Activated T-helper 1 cell treated with anti-CD3 and anti-CD28 coated beads, Interleukin-12 subunit alpha, Interleukin-12 subunit beta, Interleukin-2, Interleukin-4 antibody, amounts not matched to agents 30 ng/mL and 10 ng/mL and 1 ng/mL, durations not matched to agents 14 hours and 24 hours and 36 hours (primary cell): ENCODE measurements at places on chromosomes 13 and 19. TPM values are rescaled to one million over a fixed set of nuclear protein-coding genes. Genes with fewer than 3 reads are reported as not detected.

The CYP4F8 gene
- not detected in 2 replicates for total RNA-seq

The LRRC63 gene
- total RNA-seq = 0.13 and 0.17 TPM in 2 replicates

The ONECUT3 gene
- not detected in 2 replicates for total RNA-seq

The IZUMO2 gene
- not detected in 2 replicates for total RNA-seq

The METTL21C gene
- total RNA-seq = not detected in 2 replicates

The CALR3 gene
- not detected in 2 replicates for total RNA-seq

The ZNF808 gene
- 19.1 and 20.0 TPM in 2 replicates for total RNA-seq

The INSR gene
- 1.5 TPM in 2 replicates for total RNA-seq

The WDR88 gene
- not detected in 2 replicates for total RNA-seq

The FAM216B gene
- not detected in 2 replicates for total RNA-seq

The PAK4 gene
- total RNA-seq = 18.5 and 19.9 TPM in 2 replicates

The TGFB1 gene
- 108 and 112 TPM in 2 replicates for total RNA-seq

The CYP2S1 gene
- 0.60 and 0.73 TPM in 2 replicates for total RNA-seq

The THSD1 gene
- 0.07 and 0.21 TPM in 2 replicates for total RNA-seq

The PCSK4 gene
- total RNA-seq = 0.26 and 1.5 TPM in 2 replicates

The ZNF440 gene
- total RNA-seq = 6.7 and 9.2 TPM in 2 replicates

The HSD17B14 gene
- total RNA-seq = 0.57 and 0.64 TPM in 2 replicates

The CD209 gene
- total RNA-seq = not detected in 2 replicates

The C19orf67 gene
- total RNA-seq = 0.67 and 1.1 TPM in 2 replicates

The OSCAR gene
- 0.27 TPM in 1 of 2 replicates, not detected in the other for total RNA-seq
